ENCODE measurements at places on chromosomes 3 and 15. TPM values are rescaled to one million over a fixed set of nuclear protein-coding genes. Genes with fewer than 3 reads are reported as not detected.

The DUT gene
- total RNA-seq: 72.7 TPM

The SLCO2A1 gene
- 0.69 TPM for total RNA-seq

The LRRC3B gene
- 39.9 TPM for total RNA-seq

The SEMA7A gene
- total RNA-seq: 22.6 TPM

Data from diencephalon (tissue), 1 donor.